ENCODE measurements at places on chromosomes 2 and 18.

DNA sequence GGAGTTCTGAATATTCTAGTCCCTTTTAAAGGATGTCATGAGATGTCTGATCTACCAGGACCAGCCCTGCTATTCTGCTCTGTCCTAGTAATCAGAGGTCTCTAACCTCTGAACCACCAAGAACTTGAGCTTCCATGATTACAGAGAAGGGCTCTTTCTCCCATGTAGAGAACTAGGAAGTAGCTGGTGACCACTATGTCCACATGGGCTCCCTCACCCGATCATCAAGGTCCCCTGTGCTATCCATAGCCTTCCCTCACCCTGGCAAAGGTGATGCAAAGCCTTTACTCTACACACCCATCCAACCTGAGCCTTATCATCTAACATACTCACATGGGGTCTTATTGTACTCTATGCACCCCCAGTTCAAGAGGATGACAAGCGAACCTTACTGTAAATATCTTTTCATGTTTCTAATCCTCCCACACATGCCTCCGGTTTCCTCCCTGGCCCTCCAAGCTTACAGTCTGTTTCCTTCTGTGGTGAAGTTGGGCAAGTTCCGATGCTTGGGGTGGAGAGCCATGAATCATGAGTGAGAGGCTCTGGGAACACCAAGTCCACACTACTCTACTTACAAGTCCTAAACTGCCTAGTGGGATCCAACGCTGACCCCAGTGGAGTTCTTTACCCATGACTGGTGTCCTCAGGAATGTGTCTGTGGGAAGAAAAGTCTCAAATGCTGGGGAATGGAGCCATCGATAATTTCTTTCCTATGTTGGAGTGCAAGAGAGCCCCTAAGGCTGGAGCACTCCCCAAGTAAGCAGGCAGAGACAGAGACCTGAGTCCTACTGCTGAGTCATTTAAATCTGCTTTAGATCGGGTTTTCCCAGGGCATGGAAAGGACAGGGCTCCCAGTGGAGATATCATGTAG, 73.3 kb upstream of the KLF7 start:
- DNase-seq: no peak

- DNase-seq: no peak
Observed at GRCh38 chr18:46892842-46893241, 24.5 kb downstream of the PIAS2 start.

GRCh38 chr2:105364436-105365139, 27.2 kb downstream of the C2orf49 start:
- DNase-seq: no peak

- DNase-seq: no peak
Observed at GRCh38 chr2:204576362-204576979, 31.2 kb downstream of the PARD3B start.

DNA sequence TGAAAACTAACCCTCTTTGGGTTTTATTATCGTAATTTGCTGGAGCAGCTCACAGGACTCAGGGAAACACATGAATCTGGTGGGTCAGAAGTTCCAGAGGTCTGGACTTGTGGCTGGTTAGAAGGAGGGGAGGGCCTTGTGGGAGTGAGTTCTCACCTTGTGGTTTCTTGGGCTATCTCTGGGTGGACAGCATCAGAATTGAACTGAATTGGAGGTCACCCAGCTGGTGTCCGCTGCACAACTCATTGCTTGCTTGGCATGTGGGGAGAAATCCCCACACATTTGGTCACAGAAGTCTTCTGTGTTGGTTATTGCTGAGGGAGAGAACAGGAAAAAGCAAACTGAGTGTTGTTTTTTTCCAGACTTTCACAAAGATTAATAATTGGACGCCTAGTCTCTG, 27.5 kb downstream of the ZNF892 start:
- no peak for DNase-seq

GRCh38 chr18:60639836-60640235, 267.3 kb upstream of the MC4R start:
- DNase-seq: no peak

- no peak for DNase-seq
Observed at GRCh38 chr2:119730671-119731177, 29.0 kb upstream of the PTPN4 start.

DNA sequence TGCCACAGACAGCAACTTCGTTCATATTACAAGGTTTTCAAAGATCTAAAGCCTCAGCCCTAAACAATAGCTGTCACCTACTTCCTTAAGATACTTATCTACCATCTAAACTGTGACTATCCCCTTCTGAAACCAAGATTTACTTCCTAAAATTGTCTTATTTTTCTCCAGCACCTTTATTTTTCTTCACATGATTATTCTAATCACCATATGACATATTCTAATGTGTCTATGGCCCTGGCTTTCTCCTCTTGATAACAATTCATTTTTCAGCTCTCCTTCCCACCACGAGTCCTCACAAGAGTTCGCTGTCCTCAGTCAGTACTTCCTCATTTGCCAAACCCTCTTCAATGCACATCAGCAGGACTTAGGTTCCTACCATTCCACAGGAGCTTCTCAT, 53.9 kb downstream of the RTTN start:
- DNase-seq: no peak

GRCh38 chr18:5646739-5647138, 102.9 kb upstream of the EPB41L3 start:
- DNase-seq: no peak

- DNase-seq: no peak
Observed at GRCh38 chr2:230916218-230916617, 8.8 kb downstream of the GPR55 start.

DNA sequence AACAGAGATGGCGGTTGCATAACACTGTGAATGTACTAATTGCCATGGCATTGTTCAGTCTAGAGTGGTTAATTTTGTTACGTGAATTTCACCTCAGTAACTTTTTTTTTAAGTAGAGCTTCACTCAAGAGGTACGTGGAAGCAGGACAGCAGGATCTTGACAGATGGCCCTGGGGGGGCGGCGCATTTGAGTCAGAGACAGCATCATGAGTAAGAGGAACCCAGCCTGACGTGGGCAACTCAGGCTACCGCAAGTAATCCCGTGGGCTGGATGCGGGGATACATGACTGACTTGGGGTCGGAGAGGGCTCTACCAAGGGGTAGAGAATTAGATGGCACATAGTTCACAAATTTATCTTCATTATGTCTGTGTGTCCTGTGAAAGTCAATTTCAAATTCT, 38.1 kb upstream of the DAPL1 start:
- DNase-seq: no peak

DNA sequence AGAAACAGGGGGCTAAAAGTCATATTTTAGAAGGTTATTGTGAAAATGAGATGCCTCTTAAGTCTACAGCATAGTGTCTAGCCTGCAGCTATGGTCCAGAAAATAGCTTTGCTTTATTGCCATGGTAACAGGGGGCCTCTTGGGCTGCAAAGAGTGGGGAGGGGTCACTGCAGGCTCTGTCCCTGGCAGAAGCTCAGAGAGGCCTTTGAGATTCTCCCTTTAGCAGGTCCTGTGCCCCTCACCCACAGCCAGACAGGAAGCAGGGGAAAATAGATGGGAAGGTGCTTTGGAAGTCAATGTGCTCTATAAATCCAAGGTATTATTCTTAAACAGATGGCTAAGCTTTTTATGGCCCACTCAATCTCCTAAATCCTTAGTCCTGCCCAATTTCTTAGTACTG, 1021.3 kb upstream of the GYPC start:
- no peak for DNase-seq

DNA sequence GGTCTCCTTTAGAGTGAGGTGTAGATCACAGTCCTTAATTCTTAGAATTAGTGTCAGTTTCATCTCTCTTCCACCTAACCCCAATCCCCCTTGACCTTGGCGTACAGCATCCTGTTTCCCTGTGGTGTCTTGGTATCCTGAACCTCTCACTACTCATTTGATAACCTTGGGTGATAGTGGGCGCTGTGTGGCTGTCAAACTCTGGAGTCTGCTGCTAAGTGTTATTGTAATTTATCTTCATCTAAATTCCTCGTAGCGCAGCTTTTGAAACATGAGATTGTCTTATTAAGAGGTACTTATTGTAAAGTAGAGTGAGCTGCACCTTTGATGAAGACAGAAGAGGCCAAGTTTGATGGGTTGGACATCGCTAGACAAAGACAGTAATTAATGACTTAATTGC, 222.6 kb upstream of the SPRED2 start:
- no peak for DNase-seq

GRCh38 chr2:239532859-239533258, 132.0 kb upstream of the HDAC4 start:
- no peak for DNase-seq

- DNase-seq: no peak
Observed at GRCh38 chr2:190767821-190768220, 112.8 kb upstream of the GLS start.

DNA sequence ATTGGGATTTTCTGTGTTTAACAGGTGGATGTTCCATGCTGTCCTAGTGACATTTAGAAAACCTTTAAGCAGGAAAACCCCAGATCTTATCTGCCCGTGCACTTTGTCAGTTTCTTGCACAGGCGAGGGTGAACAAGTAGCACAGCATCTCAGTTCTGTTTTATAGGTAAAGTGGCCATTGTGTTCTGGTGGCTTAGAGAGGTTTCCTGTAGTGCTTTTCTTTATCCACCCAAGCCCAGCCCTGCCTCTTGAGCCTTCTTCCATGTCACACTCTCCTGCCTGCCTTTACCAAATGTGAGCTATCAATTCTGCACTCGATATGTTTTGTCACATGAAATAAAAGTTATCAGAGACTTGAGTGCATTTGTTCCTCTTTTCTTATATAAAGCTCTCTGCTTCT, 135.3 kb upstream of the NOSTRIN start:
- DNase-seq: no peak

GRCh38 chr2:85250045-85250444, 77.7 kb downstream of the TGOLN2 start:
- DNase-seq: no peak

GRCh38 chr2:226788881-226789490, 10.6 kb downstream of the IRS1 start:
- DNase-seq: no peak

DNA sequence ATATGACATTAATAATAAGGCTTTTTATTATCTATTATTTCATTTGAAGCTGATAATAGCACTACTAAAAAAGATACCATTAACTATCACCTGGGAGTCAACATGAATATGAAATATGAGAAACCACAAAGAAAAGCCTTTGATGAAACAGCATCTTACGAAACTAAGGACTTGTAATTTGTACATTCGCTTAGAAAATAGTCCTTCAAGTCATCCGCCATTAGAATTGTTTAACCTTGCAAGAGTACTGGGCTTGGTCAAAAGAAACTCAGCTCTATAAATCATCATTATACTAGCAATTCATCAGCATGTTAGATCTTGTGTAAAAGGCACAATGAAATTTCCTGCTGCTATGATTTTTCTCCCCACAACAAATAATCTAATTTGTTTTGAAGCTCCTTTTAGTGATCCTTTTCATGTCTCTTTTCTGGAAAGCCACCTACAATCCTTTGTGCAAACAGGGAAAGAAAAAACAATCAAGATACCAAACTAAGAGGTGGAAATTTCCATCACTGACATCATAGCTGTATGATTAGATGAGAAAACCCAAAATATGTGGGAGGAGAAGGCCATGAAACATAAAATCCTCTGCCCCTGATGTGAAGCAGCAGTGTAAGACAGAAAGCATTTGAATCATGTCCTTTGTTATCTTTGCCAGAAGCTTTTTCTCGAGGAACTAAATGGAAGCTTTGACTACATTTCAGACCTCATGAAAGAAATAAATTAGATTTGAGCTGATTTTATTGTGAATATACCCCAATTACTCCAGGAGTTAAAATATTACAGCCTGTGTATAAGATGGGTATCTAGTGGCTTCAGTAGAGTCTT, 31.2 kb downstream of the SCN9A start:
- DNase-seq: no peak

DNA sequence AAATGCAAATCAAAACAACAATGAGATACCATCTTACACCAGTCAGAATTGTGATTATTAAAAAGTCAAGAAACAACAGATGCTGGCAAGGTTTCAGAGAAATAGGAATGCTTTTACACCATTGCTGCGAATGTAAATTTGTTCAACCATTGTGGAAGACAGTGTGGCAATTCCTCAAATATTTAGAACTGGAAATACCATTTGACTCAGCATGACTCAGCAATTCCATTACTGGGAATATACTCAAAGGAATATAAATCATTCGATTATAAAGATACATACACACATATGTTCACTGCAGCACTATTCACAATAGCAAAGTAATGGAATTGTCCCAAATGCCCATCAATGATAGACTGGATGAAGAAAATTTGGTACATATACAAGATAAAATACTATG, 516.7 kb downstream of the ERBB4 start:
- DNase-seq: no peak

- no peak for DNase-seq
Observed at GRCh38 chr2:16495509-16496208, 170.0 kb downstream of the CYRIA start.

DNA sequence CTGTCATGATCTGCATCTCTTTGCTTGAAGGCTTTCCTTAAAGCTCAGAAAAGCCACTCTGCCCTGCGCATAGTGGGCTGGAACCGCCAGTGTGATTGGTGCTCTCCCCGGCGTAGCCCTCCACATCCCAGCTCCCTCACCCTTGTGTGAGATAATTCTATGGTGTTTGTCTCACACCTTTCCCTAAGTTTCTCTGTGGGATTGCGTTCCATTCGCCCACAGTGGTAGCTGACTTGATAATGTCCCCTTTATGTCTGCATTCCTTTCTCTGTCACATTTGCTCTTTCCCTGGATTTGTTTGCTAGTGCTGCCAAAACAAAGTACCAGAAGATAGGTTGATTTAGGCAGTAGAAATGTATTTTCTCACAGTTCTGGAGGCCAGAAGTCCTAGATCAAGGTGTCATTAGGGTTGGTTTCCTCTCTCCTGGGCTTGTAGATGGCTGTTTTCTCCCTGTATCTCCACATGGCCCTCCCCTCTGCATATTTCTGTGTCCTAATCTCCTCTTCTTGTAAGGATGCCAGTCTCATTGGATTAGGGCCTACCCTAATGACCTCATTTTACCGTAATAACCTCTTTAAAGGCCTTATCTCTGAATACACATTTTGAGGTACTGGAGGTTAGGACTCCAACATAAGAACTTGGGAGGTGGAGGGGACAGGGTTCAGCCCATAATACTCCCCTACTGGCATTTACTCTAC, 7.4 kb upstream of the TMEM87B start:
- DNase-seq: no peak

DNA sequence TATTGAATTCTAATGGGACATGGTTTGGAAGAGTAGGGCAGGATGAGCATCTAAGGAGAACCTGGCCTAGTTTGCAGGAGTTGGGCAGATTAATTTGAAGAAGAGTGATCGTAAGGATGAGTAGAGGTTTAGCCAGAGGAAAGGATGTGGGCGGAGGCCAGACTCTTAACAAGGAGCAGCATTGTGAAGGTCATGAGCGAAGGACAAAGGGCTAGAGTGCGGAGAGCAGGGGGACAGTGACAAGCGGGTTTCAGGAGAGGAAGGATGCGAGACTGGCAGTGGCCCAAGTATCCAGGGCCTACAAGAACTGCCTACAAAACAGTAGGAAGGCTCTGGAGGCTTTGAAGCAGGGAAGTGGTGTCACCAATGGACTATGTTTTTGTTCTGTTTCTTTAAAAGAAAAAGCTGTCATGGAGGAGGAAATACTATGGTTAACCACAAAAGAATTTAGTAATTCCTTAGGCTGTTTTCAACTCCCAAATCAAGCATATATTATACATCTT, 20.1 kb downstream of the SLC66A3 start:
- DNase-seq: no peak
